GM23248 (cell line): ENCODE measurements at places on chromosomes 13 and 19. TPM values are rescaled to one million over a fixed set of nuclear protein-coding genes. Genes with fewer than 3 reads are reported as not detected.

DNA sequence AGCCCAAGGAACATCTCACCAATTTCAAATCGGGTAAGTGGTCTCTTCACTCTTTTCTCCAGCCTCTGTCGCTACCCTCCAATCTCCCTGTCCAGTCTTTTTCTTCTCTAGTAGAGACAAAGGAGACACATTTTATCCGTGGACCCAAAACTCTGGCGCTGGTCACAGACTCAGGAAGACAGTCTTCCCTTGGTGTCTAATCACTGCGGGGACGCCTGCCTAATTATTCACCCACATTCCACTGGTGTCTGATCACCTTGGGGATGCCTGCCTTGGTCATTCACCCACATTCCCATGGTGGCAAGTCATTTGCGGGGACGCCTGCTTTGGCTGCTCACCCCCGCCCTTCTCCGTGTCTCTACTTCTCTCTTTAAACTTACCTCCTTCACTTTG lies 13.8 kb upstream of the OR10H1 start:
- DNase-seq, result no peak

DNA sequence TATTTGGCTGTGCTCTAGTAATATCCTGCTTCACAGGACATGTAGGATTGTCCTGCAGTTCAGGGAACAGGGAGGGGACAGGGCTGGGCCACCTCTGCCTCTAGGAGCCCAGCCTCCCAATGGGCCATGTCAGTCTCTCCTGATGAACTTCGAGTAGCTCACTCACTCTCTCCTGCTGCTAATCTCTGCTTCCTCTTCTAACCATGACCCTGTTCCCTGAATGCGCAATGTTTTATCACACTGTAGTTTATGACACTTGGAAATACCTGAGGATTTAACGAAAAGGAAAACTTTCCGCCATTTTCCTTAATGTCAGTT lies 9.2 kb downstream of the PARP4 start:
- DNase-seq, result no peak

GRCh38 chr13:21616880-21617279 lies 12.9 kb upstream of the MICU2 start:
- DNase-seq, result no peak

DNA sequence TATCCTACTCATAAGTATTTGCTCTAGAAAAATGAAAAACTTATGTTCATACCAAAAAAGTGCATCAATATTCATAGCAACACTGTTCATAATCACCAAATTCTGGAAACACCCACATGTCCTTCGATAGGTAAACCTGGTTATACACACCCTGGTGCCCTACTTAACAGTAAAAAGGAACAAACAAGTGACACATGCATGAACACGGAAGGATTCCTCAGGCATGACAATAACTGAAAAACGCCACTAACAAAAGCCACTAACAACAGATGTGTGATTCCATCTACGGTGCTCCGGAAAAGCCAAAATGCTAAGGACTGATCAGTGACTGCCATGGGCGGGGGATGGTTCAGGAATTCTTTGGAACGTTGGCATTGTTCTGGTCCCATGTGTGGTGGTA lies 65.5 kb downstream of the STK24 start:
- no peak for DNase-seq

DNA sequence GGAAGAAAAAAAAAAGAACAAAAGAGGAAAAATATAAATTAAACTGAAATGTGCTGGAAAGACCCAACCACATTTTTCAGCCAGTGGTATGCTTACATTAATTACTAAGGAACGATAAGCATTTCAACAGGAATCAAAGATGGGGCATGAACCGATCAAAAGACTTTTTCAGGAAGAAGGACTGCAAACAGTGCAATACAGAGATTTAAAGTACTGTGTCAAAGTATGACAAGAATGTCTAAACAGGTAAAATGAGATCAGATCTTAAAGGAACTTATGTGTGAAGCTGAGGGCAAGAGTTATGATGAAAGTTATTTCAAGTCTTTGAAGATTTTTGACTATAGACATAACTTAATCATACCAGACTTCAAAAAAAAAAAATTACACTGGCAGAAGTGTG lies 1761.8 kb downstream of the SLITRK5 start:
- DNase-seq, result no peak

DNA sequence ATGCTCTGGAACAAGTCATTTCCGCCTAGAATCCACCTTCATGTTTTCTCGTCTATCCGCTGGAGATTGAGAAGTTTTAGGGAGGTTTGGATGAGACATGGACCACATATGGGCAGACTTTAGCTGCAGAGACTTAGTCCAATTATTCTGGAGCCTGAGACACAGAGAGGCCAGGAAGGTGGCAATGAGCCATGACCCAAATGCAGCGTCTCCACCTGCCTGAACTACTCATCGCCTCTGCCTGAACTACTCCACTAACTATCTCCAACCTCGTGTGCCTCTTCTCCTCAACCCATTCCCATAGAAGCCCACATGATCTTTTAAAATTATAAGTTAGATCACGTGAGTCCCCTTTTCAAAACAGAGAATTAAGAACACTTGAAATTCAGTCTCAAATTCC lies 5.6 kb downstream of the PLEKHA4 start:
- no peak for DNase-seq

DNA sequence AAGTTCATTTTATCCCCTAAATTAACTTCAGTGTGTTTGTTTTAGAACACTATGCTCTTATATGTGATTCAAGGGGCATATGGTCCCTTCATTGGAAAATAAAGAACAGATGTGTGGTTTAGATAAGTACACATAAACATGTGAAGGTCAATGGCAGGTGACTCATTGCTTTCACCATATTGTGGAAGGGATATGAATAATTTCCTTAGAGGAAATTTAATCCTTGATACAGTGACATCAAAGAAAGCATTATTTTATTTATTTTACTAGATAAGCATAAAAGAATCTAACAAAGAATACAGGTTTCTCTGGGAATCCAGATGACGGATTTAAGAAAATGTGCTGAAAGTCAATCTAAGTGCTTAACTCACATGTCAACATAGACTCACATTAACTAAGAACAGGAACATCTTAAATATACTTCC lies 373.5 kb downstream of the KCTD12 start:
- DNase-seq, result peak; percentile 68

GRCh38 chr13:27839809-27840467 lies 47.7 kb downstream of the GSX1 start:
- peak; percentile 36 for DNase-seq

- DNase-seq, result no peak
Measured at GRCh38 chr13:46134961-46135522, 30.2 kb upstream of the CPB2 start.

- no peak for DNase-seq
Measured at GRCh38 chr13:75889427-75889826, 253.3 kb downstream of the LMO7 start.

DNA sequence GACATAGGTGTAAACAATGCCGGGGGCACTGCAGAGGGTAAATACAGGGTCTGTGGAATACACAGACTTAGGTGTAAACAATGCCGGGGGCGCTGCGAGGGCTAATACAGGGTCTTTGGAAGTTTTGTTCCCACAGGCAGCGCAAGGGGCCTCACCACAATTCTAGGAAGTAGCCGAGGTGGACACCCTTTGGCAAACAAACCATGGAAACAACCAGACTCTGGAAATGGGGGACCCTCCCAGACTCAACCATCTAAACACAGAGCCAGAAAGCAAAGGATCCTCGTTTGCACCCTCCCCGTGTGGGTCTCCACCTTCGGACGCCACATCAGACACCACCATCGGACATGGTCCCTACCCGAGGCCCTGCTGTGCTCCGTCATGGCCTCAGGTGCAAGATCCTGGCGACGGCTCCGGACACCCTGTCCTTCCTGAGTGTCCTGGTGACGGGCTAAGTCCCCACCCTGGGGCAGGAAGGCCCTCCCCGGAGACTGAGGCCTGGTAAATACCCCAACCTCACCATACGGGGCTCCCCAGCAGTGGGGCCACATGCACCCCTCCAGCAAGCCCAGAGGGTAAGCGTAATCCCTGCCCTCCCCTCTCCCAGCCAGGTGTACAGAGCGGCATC lies 16.7 kb upstream of the PLPP2 start:
- DNase-seq, result no peak

RUVBL2 gene
- 177 TPM in 2 replicates for total RNA-seq

SIGLEC5 gene
- not detected in 2 replicates for total RNA-seq

CGB5 gene
- not detected in 2 replicates for total RNA-seq

MEF2B gene
- total RNA-seq, result 0.22 and 0.38 TPM in 2 replicates

MRPL54 gene
- 18.5 and 57.9 TPM in 2 replicates for total RNA-seq

MATK gene
- not detected in 2 replicates for total RNA-seq

B3GNT8 gene
- 5.0 and 5.9 TPM in 2 replicates for total RNA-seq

ZNF880 gene
- 22.0 and 34.8 TPM in 2 replicates for total RNA-seq

CDX2 gene
- not detected in 2 replicates for total RNA-seq

KLHL1 gene
- not detected in 2 replicates for total RNA-seq

KCTD12 gene
- 26.4 and 30.4 TPM in 2 replicates for total RNA-seq

COPE gene
- 347 and 359 TPM in 2 replicates for total RNA-seq

EDNRB gene
- 0.32 TPM in 1 of 2 replicates, not detected in the other for total RNA-seq
